ENCODE measurements at places on chromosomes 11 and 22.

DNA sequence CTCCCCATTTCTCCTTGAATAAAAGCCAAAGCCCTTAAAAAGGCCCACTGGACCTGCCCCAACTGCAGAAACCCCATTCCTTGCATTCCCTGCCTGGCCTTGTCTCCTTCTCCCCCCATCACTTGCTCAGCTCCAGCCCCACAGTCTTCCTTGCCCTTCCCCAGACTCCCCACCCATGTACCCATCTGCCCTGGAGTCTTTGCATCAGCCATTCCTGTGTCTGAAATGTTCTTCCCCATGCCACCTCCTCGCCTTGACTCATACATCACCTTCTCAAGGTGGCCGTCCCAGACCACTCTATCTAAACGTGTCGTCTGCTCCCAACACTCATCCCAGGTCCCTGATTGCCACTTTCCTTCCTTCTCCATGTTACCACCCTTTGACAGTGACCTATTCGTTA, 77.4 kb upstream of the SHANK2 start:
- DNase-seq, result no peak

DNA sequence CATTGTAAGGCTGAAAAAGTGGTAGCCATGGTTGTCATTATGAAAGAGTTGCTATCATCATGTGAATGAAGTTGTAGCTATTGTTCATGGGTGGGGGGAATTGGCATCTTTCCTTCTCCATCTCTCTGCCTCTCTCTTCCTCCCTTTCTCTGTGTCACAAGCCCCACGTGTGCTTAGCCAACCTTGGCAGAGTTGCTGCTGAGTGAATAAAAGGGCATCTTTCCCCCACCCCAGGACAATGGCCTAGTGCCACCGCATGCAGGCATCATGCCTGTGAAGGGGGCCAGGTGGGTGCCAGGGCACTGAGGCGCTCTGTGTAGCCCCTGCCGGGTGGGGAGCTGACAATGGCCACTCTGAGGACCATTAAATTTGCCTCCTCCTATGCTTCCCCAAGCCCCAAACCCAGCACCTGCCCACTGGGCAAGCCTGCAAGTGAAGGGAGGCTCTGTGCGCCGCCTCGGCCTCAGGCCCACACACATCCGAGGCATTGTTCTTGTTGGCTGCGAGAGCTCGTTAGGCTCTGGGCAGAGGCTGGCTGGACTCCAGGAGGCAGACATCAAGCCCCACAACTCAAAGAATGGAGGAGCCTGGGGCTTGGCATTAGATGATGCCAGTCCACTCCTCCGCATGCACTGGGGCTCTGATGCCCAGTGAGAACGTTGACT, 103.9 kb downstream of the SEZ6L start:
- DNase-seq, result no peak

GRCh38 chr22:48520884-48521588, 1306.6 kb downstream of the BRD1 start:
- DNase-seq, result no peak

- DNase-seq, result no peak
These were observed 40.4 kb downstream of the RRAS2 start for GRCh38 chr11:14318581-14318981.

DNA sequence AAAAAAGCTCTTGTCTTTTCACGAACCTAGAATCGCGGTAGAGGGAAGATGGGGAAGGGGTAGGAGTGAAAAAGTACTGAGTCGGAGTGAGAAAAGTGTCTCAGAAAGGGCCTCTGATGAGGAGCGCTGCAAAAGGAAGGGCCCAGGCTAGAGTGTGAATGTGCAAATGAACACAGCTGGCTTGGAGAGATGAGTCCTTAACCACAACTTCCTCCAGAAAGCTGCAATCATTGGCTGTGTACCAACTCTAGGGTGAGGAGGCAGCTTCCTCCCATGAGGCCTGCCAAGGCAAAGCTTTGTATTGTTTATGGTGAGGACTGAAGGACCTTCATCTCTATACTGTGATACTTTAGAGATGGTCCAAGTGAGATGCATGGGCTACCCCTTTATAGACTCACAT, 566.9 kb upstream of the ANO5 start:
- no peak for DNase-seq

DNA sequence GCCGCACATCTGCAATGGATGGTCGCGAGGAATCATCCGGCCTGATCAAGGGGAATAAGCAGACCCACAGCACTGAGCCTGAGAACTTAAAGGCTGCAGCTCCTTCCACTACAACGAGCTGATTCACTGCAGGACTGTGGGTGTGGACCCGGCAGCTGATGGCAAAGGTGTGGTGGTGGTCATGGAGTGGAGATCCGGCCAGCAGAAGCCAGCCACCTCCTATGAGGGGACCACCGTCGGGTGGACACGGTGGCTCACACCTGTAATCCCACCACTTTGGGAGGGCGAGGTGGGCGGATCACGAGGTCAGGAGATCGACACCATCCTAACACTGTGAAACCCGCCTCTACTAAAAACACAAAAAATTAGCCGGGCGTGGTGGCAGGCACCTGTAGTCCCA, 66.4 kb downstream of the DGCR2 start:
- DNase-seq, result no peak

GRCh38 chr11:1888347-1888753, 3.3 kb downstream of the PRR33 start:
- no peak for DNase-seq
